Metanephros (tissue), 2 donors: ENCODE measurements at places on chromosomes 5 and 9. TPM values are rescaled to one million over a fixed set of nuclear protein-coding genes. Genes with fewer than 3 reads are reported as not detected.

SURF6 gene
- 18.0 TPM for total RNA-seq

PCDH1 gene
- 44.8 TPM for total RNA-seq

SPATA6L gene
- 6.5 TPM for total RNA-seq

SEMA6A gene
- 56.8 TPM for total RNA-seq

WWC1 gene
- 50.3 TPM for total RNA-seq

HSDL2 gene
- total RNA-seq = 47.9 TPM

ITGA2 gene
- 25.0 TPM for total RNA-seq

PCDHGB2 gene
- 8.8 TPM for total RNA-seq

FAM78A gene
- 10.6 TPM for total RNA-seq

TNFSF8 gene
- 1.5 TPM for total RNA-seq

GABRA6 gene
- total RNA-seq = not detected

ANKRD18B gene
- 1.6 TPM for total RNA-seq

C7 gene
- total RNA-seq = 392 TPM

CRHBP gene
- 33.6 TPM for total RNA-seq
